AG10803 (cell line): ENCODE measurements at places on chromosomes 1 and 21.
A peak's percentile ranks its signal among the peaks of the same experiment; 100 is the strongest.

- DNase-seq, result no peak
Observed at GRCh38 chr21:39502631-39503030, 50.9 kb downstream of the SH3BGR start.

- DNase-seq, result no peak
Observed at GRCh38 chr21:37546299-37546908, 179.8 kb downstream of the DYRK1A start.

- DNase-seq, result peak; percentile 22
Observed at GRCh38 chr1:151164732-151165280, 896 bp downstream of the LYSMD1 start.

- no peak for DNase-seq
Observed at GRCh38 chr1:241640867-241641622, 876 bp upstream of the CHML start.

- DNase-seq, result no peak
Observed at GRCh38 chr1:98205291-98206017, 284.6 kb upstream of the DPYD start.

DNA sequence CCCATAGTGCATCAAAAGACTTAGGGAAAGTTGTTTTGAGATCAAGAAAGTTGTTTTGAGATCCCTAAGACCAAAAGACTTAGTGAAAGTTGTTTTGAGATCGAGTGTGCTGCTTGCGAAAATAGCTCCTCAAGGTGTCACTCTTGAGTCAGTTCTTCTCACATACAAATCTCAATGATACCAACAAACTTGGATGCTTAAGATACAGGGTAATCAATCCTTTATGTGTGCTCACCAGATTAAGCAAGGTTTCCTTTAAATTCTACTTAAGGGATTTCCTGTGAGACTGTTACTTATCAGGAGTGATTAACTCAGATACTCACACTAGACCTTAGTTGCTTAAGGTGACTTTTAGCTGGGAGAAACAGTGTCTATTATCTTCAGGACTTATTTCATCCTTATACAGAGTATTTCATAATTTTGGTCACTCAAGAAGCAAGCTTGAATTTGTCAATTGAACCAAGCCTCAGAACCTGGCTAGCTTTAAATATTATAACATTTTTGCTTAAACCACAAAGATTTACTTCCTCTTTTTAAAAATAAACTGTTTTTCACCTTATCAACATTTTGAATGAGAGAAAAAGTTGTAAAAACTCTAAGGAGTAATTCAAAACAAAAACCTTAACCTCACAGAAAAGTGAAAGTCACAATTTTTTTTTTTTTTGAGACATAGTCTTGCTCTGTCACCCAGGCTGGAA lies 8.0 kb upstream of the RLF start:
- peak; percentile 71 for DNase-seq

DNA sequence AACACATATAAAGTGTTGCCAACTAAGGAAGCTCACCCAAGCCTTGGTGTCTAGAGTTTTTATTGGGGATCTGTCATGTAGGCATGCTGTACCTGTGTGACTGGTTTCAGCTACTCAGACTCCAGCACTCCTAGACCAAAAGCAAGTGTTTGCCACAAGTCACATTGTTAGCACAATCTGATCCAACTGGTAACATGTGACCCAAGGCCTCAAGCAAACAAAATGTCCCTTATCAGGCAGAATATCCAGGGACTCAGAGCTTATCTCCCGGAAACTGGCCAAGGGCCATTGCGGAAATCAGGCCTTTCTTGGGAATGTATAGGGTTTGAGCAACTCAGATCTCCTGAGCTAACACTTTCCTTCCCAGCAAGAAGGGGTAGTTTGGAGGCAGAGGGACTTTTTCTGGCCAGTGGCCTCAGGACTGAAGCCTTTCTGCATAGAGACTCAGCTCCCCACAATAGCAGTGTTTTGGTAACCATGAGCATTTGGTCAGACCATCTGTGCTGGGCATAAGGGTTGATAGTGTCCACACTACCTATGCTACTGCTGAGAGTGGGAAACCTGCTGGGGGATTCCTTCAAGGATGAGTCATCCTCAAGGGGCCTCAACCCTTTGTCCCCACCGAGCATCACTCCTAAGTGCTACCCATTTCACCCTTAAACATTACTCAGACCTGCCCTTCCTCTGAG lies 29.6 kb downstream of the NHLH2 start:
- no peak for DNase-seq

DNA sequence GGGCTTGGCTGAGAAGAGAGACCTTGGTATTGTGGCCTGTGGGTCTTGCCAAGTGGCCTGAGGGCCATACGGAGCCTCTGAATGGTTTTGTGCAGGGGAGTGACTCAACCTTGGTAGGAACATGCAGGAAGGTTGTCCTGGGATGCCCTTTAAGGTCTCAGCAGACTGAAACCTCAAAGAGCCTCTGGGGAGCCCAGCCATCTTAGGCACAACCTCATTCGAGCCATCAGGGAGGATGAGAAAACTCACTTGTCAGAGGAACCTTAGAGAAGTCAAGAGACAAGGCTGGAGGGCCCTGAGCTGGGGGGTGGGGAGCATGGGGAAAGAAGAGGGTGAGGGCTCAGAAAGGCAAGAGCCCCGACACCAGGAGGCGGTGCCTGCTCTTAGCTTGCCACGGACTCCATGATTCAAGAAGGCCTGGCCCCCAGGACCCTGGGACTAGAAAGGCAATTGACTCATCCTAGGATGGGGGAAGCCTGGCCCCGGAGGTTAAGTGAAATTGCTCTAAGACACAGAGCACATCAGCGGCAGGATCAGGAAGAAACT lies 13.0 kb downstream of the IFI6 start:
- peak; percentile 90 for DNase-seq

- DNase-seq, result no peak
Observed at GRCh38 chr1:162835157-162835899, 25.6 kb downstream of the CCDC190 start.

GRCh38 chr1:157101149-157101548 lies 1.5 kb upstream of the ETV3L start:
- no peak for DNase-seq

- DNase-seq, result peak; percentile 33
Observed at GRCh38 chr1:9239622-9240401, 5.2 kb downstream of the H6PD start.

- no peak for DNase-seq
Observed at GRCh38 chr1:222441066-222441465, 106.8 kb downstream of the HHIPL2 start.

- DNase-seq, result no peak
Observed at GRCh38 chr1:6574025-6574620, 5.7 kb upstream of the ZBTB48 start.

DNA sequence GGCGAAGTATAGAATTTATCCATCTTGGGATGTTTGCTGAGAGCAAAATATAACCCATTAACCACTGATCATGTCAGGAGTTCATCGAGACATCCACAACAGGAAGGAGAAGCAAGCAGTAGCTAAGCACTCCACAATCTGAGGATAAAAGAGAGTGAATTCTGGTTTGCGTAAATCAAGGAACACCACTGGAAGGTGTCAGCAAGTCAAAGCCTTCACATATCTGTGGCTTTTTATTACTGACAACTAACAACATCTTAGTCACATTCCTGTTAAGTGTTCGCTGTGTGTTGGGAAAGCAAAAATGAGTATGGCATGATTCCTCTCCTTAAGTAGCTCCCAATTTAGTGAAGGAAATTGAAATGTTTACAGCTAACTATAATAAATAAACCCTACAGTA lies 44.5 kb upstream of the DARS2 start:
- DNase-seq, result peak; percentile 26

DNA sequence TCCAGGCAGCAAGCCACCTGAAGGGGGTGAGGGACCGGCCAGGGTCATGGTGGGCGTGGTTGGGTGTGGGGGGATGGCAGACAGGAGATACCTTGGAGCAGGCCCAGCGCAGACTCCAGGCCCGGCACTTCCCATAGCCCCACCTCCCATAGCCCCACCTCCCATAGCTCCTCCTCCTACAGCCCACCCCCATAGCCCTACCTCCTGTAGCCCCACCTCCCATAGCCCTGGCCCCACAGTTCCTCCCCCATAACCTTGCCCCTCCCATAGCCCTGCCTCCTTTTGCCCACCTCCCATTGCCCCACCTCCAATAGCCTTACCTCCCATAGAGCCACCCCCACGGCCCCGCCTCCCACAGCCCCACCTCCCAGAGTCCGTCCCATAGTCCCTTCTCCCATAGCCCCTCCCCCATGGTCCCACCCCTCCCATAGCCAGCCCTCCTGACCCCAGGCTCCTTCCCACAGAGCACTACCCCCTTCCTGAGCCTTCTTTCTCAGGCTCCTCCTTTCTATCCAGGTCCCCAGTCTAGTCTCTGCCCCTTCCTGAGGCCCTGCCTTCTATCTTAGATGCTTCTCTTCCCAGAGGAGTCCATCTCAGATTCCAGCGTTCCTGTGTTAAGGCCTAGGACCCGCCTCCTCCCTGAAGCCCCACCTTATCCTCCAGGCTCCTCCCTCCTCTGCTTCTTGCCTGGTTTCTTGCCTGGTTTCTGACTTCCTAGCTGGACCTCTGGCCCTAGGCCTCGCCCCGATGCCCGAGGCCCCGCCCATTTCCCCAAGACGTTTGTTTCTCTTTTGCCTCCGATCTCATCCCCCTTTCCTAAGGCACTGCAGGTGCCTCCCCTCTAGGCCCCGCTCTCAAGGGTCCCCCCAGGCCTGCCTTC lies 46.8 kb downstream of the PTPRU start:
- DNase-seq, result peak; percentile 40

- DNase-seq, result no peak
Observed at GRCh38 chr1:184629266-184629665, 125.4 kb downstream of the EDEM3 start.

DNA sequence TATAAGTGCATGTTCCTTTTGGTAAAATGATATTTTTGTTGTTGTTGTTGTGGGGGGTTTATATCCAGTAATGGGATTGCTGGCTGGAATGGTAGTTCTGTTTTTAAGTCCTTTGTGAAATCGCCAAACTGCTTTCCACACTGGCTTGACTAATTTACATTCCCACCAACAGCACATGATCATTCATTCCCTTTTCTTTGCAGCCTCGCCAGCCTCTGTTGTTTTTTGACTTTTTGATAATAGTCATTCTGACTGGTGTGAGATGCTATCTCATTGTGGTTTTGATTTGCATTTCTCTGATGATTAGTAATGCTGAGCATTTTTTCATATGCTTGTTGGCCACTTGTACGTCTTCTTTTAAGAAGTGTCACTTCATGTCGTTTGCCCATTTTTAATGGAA lies 188.5 kb upstream of the CHRM3 start:
- no peak for DNase-seq

DNA sequence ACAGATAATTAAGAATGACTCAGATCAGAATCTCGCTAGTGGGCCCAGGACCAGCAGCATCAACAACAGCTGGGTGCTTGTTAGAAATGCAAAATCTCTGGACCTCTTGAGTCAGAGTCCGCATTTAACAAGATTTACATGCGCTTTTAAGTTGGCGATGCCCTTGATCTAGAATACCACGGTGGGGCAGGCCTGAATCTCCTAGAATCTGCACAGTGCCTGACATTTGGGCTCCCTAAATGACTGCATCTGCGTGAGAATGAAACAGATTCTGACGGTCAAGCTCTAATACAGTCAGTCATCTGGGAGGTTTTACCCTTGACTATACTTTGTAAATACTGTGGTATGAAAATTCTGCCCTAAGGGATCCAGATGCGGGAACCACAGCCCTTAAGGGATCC lies 17.2 kb upstream of the RAB29 start:
- no peak for DNase-seq

GRCh38 chr1:209756615-209757445 lies 977 bp downstream of the TRAF3IP3 start:
- DNase-seq, result no peak
